ENCODE measurements at places on chromosomes 12 and 14.

GRCh38 chr12:49049566-49050224, 10.9 kb downstream of the KMT2D start:
- no peak for DNase-seq

DNA sequence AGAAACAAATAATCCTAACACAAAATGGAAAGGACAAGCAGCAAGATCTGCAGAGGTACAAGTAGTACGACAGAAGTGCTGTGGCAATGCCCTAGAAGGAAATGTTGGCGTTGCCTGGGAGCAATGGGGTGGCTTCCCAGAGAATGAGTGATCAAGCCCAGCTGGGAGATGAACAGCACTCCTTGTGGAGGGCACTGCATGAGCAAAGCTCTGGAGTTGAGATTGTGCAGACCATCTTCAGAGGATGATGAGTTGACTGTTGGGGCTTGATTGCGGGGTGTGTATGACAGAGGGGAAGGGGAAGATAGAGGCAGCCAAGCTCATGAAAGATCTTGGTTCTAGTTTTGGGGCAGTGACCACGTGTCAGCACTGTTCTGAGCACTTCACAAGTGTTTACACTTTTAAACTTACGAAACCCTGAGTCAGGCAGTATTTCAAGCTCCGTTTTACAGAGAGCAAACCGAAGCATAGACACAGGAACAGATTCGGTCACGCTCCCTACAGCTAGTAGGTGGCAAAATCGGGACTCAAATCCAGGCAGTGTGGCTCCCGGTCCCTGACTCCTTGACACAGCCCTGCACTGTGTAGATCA, 127.2 kb upstream of the LHX5 start:
- no peak for DNase-seq

DNA sequence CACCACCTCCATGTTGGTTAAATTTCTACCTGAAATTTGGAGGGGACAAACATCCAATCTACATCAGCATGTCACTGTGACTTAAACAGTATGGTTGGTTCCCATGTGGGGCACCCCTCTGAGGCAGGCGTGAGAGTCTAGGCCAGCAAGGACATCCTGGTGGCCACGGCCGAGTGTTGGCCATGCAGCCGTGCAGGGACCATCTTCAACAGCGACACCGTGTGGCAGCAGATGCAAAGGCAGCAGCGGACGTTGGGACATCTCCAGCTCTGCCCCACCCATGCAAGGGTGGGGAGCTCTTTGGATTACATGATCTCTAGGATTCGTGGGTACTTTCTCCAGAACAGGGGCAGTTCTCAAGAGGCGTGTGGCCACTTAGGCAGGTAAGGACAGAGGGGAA, 49.8 kb downstream of the NOC4L start:
- DNase-seq, result no peak

- DNase-seq, result no peak
These were observed 64.3 kb downstream of the ZFP36L1 start for GRCh38 chr14:68728342-68729106.

- no peak for DNase-seq
These were observed 2.9 kb upstream of the DYRK2 start for GRCh38 chr12:67645601-67646000.

GRCh38 chr12:112977641-112978040, 678 bp upstream of the OAS2 start:
- DNase-seq, result no peak

DNA sequence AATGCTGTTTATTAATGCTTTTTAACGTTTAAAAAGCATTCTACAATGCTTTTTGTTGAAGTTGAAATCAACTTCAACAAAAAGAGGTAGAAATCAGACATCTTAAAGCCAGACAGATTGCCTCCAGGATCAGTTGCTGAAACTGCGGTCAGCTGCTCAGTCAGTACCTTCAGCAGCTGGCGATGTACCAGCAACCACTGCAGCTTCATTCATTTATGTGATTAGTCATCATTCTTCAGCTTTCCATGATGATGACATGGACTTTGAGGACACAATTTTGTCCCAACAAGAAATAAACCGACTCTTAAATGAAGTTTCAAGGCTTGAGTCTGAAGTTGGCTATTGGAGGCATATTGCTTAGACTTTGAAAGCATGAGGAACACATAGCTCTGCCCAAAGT, 31.5 kb upstream of the NUAK1 start:
- no peak for DNase-seq

GRCh38 chr12:109009766-109010165, 11.1 kb downstream of the SVOP start:
- DNase-seq, result no peak

DNA sequence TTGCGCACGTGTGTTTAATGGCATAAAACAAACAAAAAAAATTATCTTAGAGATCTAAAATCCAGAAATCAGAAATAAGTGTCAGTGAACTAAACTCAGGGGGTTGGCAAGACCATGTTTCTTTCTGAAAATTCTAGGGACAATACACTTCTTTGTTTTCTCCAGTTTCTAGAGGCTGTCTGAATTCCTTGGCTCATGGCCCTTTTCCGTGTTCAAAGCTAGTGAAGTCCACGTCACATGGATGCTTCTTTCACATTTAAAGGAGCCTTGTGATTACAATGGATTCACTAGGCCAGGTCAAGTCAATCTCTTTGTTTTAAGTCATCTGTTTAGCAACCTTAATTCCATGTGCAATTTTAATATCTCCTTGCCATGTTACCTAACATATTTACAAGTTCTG, 22.4 kb downstream of the SLCO1B3 start:
- no peak for DNase-seq

DNA sequence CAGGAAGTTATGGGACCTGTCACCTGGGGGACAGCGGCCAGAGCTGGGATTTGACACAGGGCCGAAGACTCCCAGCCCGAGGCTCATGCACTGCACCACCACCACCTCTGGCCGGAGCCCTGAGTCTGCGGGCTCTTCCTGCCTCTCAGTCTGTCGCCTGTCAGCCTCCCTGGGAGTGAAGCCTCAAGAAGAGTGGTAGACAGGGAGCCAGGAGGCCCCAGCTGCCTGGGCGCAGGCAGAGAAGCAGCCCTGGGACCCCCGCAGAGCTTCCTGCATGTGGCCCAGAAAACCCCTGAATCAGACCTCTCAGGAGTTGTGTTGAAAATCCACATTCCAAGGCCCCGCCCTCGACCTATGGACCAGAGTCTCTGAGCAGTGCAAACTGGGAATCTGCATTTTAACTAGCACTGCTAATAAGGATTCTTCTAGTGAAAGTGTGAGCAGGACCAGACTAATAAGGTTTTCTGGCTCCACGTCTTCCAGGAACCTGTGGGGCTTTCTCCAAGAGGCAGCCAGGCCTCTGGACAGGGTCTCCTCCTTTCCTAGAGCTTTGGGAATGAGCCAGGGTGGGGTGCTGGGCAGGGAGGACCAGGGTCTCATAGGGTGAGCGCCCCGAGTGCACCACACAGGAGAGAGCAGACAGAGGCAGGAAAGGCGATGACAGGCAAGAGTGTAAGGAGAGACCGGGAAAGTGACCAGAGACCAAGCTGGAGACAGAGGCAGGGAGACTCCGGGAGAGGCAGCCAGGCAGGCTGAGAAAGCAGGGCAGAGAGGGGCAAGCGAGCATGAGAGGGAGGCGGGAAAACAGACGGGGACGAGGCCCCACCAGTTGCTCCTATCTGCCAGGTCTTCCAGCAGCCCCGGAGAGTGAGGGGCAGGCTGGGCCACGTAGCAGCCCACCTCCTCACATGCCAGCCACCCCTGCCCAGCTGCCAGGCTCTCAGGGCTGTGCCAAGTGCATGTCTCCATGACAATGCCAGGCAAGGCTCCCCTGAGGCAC, 112.4 kb downstream of the BCL11B start:
- no peak for DNase-seq

DNA sequence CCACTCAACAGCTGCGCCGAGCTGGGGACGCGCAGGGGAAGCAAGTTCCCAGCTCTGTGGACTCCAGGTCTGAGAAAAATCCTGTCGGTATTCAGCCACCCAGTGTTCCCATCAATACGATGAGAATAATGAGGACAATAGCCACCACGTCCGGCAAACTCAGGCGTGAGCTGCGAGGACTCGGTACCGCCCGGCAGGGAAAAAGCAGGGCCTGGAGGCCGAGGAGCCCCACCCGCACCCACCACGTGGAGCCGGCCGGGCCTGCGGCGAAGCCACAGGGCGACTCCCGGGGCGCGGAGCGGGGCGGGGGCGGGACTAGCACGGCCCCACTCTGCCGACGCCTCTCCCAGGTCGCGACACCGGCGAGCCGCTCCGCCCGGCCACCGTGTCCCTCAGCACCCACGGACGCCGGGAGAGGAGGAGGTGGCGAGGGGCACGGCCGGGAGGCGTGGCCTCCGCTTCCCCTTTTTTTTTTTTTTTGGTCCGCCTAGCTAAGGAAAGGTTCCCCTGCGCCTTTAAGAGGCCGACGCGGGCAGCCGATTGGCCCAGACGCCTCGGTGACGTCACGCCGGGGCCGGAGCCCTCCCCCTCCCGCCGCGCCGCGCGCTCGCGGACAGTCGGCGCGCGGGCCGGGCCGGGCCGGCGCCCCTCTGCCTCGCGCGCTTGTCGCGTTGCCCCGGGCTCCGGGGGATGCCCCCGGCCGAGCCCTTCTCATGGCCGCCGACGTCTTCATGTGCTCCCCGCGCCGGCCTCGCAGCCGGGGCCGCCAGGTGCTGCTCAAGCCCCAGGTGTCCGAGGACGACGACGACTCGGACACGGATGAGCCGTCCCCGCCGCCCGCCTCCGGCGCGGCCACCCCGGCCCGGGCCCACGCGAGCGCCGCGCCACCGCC, at the start of gene MLXIP:
MLXIP (plus strand) TSS at position 616 of the 892 bp plus-strand sequence; CDS start at position 714, 98 bp downstream.
- no peak for DNase-seq
